ENCODE measurements at places on chromosomes 6 and 20.

- DNase-seq, result no peak
Observed at GRCh38 chr20:48704761-48705160, 123.0 kb downstream of the PREX1 start.

DNA sequence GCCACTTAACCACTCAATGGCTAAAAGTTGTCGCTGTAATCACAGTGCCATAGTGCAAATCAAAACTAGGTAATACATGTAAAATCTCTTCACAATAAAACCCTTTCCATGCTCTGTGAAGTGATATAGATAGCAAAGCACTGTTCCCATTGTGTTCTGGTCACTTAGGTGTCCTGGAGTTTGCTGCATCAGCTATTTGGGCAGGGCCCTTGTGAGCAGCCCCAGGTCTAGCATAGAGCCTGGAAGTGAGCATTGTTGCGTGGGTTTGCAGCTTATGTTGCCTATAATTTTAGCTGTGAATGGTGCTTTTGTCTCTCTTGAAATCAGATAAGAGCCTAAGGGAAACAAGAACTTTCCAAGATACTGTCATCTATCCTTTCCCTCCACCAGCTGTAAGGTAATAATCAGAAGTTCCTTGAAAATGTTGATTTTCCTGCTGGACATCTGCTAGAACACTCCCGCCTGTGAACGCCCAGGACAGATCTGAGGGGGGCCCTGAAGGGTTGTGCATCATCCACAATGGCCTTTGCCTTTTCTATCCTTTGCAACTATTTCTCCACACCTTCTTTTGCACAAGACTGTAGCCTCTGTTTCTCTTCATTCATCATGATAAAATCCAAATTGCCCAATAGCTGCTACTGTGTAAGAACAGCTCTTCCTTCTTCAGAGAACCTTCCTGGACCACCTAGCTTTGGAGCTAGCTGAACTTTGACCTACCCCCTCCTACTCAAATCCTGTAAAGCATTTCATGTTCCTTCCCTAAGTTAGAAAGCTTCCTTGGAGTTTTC is 57.0 kb downstream of the TNFAIP3 start:
- DNase-seq, result no peak

DNA sequence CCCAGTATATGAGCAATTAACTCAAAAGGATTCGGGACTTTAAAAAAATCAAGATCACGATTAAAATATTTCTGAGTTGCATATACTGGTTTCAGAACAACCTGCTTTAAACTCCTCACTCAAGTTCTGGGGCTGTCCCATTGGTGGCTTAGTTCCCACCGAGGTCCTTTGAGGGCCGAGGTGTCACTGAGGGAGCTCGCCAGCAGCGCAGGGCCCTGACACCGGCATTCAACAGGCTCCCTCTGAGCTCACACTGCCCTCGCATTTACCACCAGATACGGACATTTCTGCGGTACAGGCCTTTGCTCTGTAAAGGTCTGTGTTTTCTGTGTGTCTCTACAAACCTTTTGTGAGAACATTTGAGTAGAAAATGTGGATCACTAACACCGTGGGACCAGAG is 24.4 kb upstream of the BNIP5 start:
- DNase-seq, result no peak

DNA sequence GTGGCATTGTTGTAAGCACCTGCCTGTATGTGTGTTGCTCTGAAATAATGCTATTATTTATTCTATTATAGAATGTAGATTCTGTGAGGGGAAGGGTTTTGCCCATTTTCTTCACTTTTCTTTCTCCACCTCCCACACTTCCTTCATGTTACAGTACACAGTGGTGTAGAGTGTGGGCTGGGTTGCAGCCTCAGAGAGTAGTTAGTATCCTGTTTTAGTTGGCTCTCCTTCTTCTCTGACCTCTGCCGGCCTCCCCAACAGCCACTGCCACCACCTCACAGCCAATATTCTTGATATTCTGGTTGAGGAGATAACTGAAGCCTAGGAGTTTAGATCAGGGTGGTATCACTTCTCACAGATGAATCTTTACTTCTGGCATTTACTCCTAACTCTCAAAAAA is 143.4 kb downstream of the BCKDHB start:
- DNase-seq, result no peak

- DNase-seq, result no peak
Observed at GRCh38 chr6:143939364-143939763, 68.7 kb downstream of the PLAGL1 start.

GRCh38 chr6:151916680-151917164 is 109.2 kb downstream of the ESR1 start:
- no peak for DNase-seq

- peak; percentile 72 for DNase-seq
Observed at GRCh38 chr20:53763707-53764414, 170.2 kb upstream of the ZNF217 start.

GRCh38 chr6:51459958-51460357 is 627.5 kb downstream of the PKHD1 start:
- DNase-seq, result no peak

DNA sequence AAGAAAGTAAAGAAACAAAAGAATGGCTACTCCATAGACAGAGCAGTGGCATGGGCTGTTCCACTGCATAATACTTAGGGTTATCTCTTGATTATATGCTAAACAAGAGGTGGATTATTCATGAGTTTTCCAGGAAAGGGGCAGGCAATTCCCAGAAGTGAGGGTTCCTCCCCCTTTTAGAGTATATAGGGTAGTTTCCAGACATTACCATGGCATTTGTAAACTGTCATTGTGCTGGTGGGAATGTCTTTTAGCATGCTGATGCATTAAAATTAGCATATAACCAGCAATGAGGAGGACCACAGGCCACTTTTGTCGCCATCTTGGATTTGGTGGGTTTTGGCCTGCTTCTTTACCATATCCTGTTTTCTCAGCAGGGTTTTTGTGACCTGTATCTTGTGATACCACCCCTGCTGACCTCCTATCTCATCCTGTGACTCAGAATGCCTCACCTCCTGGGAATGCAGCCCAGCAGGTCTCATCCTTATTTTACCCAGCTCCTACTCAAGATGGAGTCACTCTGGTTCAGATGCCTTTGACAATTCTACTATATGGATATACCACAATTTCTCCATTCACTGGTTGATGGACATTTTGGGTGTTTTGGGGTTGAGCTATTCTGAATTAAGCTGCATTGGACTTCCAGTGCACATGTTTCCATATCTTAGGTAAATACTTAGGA is 280.6 kb downstream of the FARS2 start:
- DNase-seq, result no peak

- no peak for DNase-seq
Observed at GRCh38 chr20:20888936-20889335, 176.5 kb upstream of the RALGAPA2 start.

DNA sequence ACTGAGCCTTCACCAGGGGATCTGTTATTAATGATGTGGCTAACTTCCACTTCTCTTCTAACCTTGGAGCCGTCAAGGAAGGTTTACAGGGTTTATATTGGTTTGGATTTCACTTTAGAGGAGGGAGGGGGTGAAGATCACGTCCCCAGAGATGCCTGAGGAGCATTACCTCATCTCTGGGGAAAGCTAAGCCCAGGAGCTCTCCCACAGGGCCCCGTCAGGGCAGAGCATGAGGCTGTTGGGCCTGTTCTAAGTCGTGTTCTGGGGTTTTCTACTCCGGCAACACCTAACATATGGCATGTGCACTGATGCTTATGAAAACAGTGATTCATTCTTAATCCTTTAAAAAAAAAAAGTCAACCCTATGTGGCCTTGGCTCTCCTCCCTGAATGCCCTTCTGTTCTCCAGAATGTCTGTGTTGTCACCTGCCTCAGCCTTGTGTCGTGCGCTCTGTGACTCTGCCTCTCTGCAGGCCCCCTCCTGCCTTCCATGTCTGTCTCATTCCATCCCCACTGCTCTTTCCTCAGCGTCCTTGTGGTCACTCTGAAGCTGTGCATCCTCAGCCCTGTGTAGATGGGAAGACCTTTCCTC is 97.4 kb upstream of the JARID2 start:
- DNase-seq, result no peak

DNA sequence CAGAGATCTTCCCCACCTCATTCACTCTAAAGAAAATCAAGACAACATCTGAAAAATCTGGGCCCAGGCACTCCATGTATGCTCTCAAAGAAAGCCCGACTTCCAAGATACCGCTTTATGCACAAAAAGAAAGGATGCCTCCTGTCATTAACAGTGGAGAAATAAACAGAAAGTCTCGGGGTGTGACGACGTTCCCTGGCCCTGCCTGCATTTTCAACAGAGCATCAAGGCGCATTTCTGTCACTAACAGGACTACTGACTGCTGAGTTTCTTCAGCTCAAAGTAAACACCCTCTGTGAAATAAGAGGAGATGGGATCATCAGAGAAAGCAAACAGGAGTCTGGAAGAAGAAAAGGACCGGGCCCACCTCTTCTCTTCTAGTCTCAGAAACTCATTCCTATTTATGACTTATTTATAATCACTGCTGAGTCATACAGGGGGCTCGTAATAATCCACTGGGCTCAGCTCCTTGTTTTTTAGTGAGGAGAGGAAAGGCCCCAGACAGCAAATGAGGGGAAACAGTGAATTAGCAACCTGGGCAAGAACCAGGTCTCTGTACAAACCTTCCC is 99.7 kb downstream of the ZMYND8 start:
- no peak for DNase-seq

DNA sequence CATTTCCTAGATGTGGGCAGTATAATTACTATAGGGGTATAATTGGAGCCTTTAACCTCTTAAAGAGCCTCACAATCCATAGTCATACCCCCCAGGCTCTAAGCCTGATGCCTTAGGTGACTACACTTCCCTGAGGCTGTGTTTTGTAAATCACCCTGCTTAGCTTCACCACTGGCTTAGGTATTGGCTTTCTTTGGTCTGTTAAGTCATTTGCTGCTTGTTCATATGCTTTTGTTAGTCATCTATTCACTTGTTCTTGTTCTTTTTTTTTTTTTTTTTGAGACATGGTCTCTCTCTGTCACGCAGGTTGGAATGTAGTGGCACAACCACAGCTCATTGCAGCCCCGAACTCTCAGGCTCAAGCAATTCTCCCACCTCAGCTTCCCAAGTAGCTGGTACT is 26.7 kb downstream of the KAT14 start:
- no peak for DNase-seq

GRCh38 chr6:40888456-40888990 is 150.5 kb downstream of the UNC5CL start:
- no peak for DNase-seq

DNA sequence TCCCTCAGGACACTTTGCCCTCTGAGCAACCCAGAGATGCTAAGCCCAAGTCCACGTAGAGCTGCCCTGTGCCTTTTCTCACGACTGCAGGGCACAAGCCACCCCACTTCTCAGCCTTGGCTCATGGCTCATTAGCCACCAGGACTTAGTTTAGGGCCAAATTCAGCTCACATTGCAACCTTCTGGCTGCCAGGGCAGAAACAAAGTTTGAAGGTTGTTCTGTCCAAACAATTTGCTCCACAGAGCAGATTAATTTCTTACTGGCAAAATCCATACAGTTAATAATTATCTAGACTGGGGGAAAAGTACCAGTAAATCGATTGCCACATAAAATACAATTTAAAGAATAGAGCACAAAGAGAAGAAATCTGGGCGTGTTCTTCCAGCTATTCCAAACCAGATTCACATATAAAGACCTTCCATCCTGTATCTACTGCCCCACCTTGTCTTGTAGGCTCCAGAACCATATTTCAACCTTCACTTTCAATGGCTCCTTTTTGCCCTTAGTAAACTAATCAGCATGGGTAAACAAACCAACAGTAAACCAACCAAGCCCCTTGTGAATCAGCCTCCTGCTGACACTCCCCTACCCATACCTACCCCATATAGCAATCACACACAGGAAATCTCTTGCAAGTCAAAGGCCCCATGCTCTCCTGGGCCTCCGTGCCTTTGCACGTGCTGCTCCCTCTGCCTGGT is 101.9 kb downstream of the QRSL1 start:
- peak; percentile 60 for DNase-seq

All from left colon (tissue), 2 donors.